ENCODE measurements at places on chromosomes 5 and 9. TPM values are rescaled to one million over a fixed set of nuclear protein-coding genes. Genes with fewer than 3 reads are reported as not detected.

The LCN9 gene
- total RNA-seq = not detected

The ROPN1L gene
- 2.3 TPM for total RNA-seq

The AFF4 gene
- 30.7 TPM for total RNA-seq

The DUSP1 gene
- 553 TPM for total RNA-seq

The GMCL2 gene
- not detected for total RNA-seq

The MUSK gene
- not detected for total RNA-seq

The STPG3 gene
- not detected for total RNA-seq

The LRRC19 gene
- total RNA-seq = not detected

The ARL14EPL gene
- not detected for total RNA-seq

Measured in A549 treated with ZK216348 at 1 μM for 4 hours (cell line).